CD4-positive, alpha-beta T cell treated with Interleukin-4 for 1 hour (primary cell): ENCODE measurements at places on chromosomes 5 and 9.

GRCh38 chr9:137085920-137086530 is 760 bp upstream of the MAN1B1 start:
- DNase-seq = peak; percentile 37

DNA sequence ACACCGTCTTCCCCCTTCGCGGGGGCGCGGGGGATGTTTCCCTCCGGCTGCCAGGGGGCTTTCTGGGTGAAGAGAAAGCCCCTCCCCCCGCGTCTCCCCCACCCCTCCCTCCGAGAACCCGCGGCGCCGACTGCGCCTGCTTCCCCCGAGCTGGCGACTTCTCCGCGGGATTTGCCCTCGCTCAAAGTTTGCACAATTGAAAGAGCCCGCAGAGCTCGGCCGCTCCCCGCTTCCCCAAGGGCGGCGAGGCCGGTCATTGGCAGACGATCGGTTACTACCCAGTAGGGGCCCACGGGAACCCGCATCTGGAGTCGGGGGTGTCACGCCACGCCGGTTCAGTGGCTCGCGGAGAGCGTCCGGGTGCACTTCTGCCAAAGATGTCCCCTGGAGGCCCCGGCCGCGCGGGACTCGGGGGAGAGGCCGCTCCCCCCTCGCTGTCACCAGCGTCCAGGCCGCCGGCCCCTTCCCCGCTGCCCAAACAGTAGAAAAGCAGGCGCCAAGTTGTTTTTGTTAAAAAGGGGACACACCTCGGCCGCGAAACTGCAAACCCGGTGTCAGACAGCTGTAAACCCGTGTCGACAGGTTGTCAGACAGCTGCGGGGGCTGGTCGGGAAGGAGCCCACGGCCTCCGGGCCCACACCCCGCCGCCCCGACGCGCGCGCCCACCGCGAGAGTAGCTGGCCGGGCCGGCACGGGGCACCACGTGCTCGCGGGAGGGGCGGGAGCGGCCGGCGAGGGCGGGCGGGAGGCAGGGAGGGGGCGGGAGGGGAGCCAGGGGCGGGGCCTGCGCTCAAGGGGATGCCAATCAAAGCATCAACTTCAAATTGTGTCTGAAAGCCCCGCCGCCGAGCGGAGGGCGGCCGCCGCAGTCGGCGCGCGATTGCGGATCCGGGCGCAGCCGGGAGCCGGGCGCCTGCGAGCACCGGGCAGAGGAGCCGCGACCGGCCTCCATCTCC is at the start of gene IRX1:
Gene IRX1 (plus strand): TSS at position 827 of the 956 bp plus-strand sequence. CDS start 274 bp downstream, outside the sequence.
- no peak for DNase-seq

DNA sequence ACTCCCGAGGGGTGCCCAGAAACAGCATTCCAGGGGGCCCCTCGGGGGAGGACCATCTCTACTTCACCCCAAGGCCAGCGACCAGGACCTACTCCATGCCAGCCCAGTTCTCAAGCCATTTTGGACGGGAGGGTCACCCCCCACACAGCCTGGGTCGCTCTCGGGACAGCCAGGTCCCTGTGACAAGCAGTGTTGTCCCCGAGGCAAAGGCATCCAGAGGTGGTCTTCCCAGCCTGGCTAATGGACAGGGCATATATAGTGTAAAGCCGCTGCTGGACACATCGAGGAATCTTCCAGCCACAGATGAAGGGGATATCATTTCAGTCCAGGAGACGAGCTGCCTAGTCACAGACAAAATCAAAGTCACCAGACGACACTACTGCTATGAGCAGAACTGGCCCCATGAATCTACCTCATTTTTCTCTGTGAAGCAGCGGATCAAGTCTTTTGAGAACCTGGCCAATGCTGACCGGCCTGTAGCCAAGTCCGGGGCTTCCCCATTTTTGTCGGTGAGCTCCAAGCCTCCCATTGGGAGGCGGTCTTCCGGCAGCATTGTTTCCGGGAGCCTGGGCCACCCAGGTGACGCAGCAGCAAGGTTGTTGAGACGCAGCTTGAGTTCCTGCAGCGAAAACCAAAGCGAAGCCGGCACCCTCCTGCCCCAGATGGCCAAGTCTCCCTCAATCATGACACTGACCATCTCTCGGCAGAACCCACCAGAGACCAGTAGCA is 83.9 kb downstream of the GOLPH3 start:
- no peak for DNase-seq

- no peak for DNase-seq
These were observed 18.7 kb downstream of the ZFAND5 start for GRCh38 chr9:72346333-72346732.

DNA sequence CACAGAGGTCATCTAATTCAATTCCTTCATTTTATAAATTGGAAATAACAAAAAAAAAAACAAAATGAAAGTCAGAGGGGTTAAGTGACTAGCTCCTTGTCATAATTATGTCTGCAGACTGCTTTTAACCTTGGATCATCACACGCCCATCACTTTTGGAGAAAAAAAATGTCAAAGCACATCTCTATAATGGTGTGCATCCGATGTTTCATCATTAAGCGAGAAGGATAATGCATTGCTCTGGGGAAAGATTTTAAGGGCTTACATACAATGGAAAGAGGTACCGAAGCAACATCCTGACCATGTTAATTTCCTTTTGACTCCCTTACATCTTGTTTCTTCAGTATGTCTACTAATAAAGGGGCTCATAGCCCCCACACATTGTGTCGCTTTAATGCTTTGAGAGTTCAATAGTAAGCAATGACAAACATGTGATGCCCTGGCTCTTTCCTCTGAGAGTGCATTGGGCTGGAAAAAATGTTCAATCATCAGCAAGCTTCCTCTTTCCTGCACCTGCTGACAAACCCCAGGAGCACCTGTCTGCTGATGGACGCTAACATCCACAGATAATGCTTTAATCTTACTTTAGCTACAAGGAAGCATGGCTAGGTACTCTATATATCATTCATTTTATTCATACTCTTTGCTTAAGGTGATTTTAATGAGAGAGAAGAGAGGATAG is 242.2 kb downstream of the SMARCA2 start:
- no peak for DNase-seq

DNA sequence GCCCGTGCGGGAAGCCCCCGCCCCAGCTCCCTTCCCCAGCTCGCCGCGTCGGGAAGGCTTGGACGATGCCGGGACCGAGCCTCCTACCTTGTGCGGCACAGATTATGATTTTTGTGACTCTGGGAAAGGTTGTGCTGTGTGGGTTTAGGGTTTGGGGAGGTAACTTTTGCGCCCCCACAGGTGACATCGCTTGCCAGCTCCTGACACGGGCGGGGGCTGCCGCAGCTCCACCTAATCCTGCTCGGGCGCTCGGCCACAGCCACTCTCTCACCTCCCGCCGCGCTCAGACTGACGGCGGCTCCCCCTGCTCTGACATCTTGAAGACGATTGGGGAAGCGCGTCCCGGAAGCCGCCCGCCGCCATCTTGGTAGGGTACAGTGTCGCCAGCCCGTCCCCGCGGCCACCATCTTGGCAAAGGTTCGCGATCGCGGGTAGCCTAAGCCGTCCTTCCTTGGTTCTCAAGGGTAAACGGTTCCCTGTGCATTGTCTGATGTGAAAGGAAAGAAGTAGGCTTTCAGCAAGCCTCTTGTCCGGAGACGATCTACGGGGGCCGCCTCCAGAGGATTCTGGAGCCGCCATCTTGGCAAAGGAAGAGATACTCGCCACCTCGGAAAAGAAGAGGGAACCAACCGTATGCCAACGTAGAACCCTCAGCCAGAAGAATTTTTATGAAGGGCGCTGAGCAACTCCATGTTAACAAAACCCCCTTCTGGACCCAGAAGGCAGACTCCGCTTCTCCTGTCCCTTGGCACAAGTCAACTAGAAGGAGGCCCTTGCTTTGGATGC is 1.8 kb upstream of the NR3C1 start:
- DNase-seq = peak; percentile 93

GRCh38 chr5:34582371-34582770 is 73.8 kb upstream of the RAI14 start:
- no peak for DNase-seq

- DNase-seq = no peak
These were observed 108.8 kb upstream of the MVB12B start for GRCh38 chr9:126217797-126218196.

- no peak for DNase-seq
These were observed 195.8 kb upstream of the KLF4 start for GRCh38 chr9:107685376-107685775.
